AG04450 (cell line): ENCODE measurements at places on chromosomes 7 and 10. TPM values are rescaled to one million over a fixed set of nuclear protein-coding genes. Genes with fewer than 3 reads are reported as not detected.

Gene HSPA14
- polyA plus RNA-seq: 10.1 and 14.9 TPM in 2 replicates

Gene TEX36
- not detected in 2 replicates for polyA plus RNA-seq

Gene WNT2
- 24.4 and 27.0 TPM in 2 replicates for polyA plus RNA-seq

Gene NKX1-2
- polyA plus RNA-seq: not detected in 2 replicates

Gene IFIT2
- polyA plus RNA-seq: 2.9 and 3.8 TPM in 2 replicates

Gene SEMA3C
- polyA plus RNA-seq: 35.9 and 39.9 TPM in 2 replicates

Gene FOXI2
- polyA plus RNA-seq: not detected in 2 replicates

Gene CYP2E1
- 1.1 and 1.3 TPM in 2 replicates for polyA plus RNA-seq

Gene PLAU
- polyA plus RNA-seq: 241 and 329 TPM in 2 replicates

Gene HYCC1
- polyA plus RNA-seq: 59.4 and 80.3 TPM in 2 replicates

Gene SORBS1
- polyA plus RNA-seq: 0.40 TPM in 2 replicates

Gene SGCE
- polyA plus RNA-seq: 76.1 and 76.7 TPM in 2 replicates

Gene NKX2-3
- polyA plus RNA-seq: not detected in 2 replicates

Gene FAM180A
- polyA plus RNA-seq: 5.5 TPM in 2 replicates

Gene ACBD7
- 0.58 and 0.67 TPM in 2 replicates for polyA plus RNA-seq

Gene ANKRD61
- 0.19 and 0.22 TPM in 2 replicates for polyA plus RNA-seq
